Panc1 (cell line): ENCODE measurements at places on chromosomes 4 and X. TPM values are rescaled to one million over a fixed set of nuclear protein-coding genes. Genes with fewer than 3 reads are reported as not detected.

Gene SH3BP2
- 93.4 TPM for total RNA-seq

Gene VSIG1
- not detected for total RNA-seq

Gene PAGE2
- total RNA-seq = not detected

Gene NUDT11
- total RNA-seq = 11.9 TPM

Gene SLC49A3
- total RNA-seq = 0.62 TPM

Gene SCOC
- total RNA-seq = 30.2 TPM

Gene GPAT3
- 15.1 TPM for total RNA-seq

Gene GLRA2
- not detected for total RNA-seq

Gene HDX
- total RNA-seq = 5.3 TPM
